Prostate gland (tissue), 2 donors: ENCODE measurements at places on chromosomes 7 and 10. TPM values are rescaled to one million over a fixed set of nuclear protein-coding genes. Genes with fewer than 3 reads are reported as not detected.

DNA sequence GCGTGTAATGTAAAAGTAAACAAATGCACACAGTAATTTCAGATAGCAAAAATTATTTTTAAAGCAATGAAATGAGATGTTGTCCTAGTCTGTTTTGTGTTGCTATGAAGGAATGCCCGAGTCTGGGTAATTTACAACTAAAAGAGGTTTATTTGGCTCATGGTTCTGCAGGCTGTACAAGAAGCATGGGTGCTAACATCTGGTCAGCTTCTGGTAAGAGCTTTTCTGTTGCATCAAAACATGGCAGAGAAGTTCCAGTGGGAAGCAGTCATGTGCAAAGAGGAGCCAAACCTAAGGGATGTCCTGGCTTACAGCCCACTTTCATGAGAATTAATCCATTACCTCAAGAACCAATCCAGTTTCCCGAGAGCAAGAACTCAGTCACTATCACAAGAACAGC is 62.9 kb upstream of the MNX1 start:
- no peak for DNase-seq

Gene CFAP46
- total RNA-seq, result 9.3 TPM

GRCh38 chr10:121734589-121735045 is 136.4 kb upstream of the FGFR2 start:
- no peak for DNase-seq

DNA sequence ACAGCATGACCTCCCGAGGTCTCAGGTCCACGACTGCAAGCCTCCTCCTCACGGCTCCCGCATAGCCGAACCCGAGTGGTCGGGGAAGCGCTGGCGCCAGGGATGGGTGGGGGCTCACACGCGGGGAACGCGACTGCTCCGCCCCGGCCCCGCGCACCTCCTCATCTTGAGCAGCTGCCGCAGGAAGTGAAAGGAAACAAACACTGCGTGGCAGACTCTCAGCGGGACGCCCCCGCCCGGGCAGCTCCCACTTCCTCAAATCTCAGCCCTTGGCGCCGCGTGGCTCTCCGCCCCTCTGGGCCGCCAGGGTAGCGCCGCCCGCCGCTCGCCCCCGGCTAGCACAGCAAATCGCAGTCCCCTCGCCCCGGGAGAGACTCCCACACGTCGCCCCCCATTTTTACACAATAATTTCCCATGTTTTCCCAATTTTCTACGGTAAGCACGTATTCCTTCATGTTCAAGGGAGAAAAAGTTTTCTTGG is at the start of gene TMEM243:
Gene TMEM243 (minus strand): TSS at position 188 of the 481 bp plus-strand sequence. CDS start 229 bp downstream, outside the sequence.
- DNase-seq, result peak; percentile 73

Gene ENO4
- 0.27 TPM for total RNA-seq

GRCh38 chr10:79316671-79317431 is 30.4 kb upstream of the PPIF start:
- DNase-seq, result no peak

Gene ST8SIA6
- total RNA-seq, result 1.1 TPM

GRCh38 chr7:50959991-50960390 is 177.3 kb upstream of the GRB10 start:
- DNase-seq, result no peak

GRCh38 chr7:39547336-39547735 is 18.9 kb upstream of the YAE1 start:
- no peak for DNase-seq

Gene FGFR2
- 49.7 TPM for total RNA-seq

- DNase-seq, result no peak
These were observed 46.3 kb upstream of the SHH start for GRCh38 chr7:155858521-155859061.

Gene CYP2C9
- not detected for total RNA-seq

- DNase-seq, result no peak
These were observed 3.1 kb upstream of the CAPZA2 start for GRCh38 chr7:116859323-116859722.

GRCh38 chr7:33039257-33039902 is 23.2 kb downstream of the NT5C3A start:
- no peak for DNase-seq

Gene RAMP3
- 43.5 TPM for total RNA-seq

DNA sequence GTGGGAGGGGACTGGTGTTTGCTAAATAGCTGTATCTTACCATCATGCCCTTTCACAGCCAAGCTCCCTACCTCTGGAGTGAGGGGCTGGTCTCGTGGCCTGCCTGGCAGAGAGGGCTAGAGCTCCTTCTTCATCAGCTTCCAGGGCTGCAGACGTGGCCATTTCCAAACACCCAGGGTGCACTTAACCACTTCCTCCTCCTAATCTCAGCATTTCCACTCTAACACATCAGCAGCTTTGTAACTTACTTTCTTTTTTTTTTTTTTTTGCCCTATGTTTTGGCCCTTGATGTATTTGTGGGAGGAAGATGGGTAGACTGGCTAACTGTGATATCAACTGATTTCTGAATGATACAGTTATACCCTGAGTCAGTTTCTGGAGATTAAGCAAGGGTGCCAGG is 27.4 kb downstream of the LRRC4 start:
- DNase-seq, result no peak

- no peak for DNase-seq
These were observed 99.9 kb upstream of the LRRC4 start for GRCh38 chr7:128131115-128131514.

GRCh38 chr10:31574577-31574976 is 255.6 kb downstream of the ZEB1 start:
- DNase-seq, result no peak

Gene PDE1C
- total RNA-seq, result 2.4 TPM

DNA sequence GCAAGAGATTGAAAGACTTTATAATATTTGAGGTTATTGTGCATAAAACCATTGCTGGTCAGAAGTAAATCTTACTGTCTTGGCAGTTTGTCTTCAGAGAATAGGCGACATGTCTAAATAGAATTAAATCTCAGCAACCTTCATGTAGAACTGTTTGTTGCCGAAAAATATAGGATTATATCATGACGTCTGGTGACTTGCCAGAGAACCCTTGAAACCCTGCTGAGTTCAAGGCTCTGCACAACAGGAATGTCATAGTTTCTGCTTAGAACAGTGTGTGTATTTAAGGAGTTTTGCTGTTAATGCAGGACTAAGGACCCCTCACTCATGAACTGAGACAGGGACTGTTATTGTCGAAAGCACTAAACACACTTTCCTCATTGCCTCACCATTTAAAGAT is 206.4 kb upstream of the ETV1 start:
- DNase-seq, result no peak

DNA sequence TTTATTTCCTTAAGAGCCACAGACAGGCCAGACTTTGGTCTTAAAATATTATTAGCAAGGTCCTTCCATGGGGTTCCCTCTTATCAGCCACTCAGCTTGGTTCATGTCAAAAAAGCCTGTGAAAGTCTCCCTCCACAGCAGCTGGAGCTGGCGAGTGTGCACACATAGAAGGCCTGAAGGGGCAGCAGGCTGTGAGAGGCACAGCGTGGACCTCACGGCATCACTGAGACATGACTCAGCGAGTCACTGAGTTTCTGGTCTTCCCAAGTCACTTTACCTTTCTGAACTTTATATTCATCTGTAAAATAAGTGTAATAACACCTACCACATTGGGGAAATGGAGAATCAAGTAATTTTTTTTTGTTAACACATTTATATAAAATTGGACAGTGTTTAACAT is 8.7 kb downstream of the TAF3 start:
- no peak for DNase-seq

GRCh38 chr10:95767884-95768556 is 12.1 kb downstream of the ENTPD1 start:
- DNase-seq, result no peak

Gene SPDYE16
- 0.51 TPM for total RNA-seq

GRCh38 chr7:131225619-131226513 is 101.8 kb upstream of the MKLN1 start:
- DNase-seq, result peak; percentile 14

DNA sequence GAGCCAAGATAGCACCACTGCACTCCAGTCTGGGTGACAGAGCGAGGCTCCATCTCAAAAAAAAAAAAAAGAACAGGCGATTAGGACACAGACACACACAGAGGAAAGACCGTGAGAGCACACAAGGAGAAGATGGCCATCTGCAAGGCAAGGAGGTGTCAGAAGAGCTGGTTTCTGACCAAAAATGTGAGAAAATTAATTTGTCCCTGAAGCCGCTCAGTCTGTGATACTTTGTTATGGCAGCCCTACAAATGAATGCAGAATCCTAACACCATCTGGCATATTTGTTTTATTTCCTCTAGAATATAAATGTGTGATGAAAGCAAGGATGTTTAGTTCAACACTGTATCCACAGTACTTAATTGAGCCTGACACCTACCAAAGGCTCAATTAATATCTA is 69.7 kb downstream of the ZFAND4 start:
- no peak for DNase-seq

Gene SPDYE9
- total RNA-seq, result 2.0 TPM

DNA sequence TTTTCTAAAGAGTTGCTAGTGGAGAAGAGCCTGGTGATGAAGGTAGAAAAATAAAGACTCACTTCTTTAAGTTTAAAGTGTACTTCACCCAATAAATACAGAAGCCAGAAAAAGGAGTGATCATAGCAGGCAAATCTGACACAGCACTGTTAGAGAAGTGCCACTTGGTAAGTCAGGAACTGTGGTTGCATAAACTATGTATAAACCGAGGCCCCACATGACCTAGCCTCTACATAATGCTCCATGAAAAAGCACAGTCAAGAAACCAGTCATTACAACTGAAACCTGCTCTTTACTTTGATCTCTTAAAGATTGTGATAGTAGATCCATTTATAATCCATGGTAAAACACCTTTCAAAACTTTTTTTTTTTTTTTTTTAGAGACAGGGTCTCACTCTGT is 172.1 kb upstream of the PHYHIPL start:
- DNase-seq, result no peak

- no peak for DNase-seq
These were observed 33.8 kb downstream of the NOLC1 start for GRCh38 chr10:102185811-102186527.

GRCh38 chr10:7192831-7193361 is 217.9 kb downstream of the SFMBT2 start:
- DNase-seq, result no peak

DNA sequence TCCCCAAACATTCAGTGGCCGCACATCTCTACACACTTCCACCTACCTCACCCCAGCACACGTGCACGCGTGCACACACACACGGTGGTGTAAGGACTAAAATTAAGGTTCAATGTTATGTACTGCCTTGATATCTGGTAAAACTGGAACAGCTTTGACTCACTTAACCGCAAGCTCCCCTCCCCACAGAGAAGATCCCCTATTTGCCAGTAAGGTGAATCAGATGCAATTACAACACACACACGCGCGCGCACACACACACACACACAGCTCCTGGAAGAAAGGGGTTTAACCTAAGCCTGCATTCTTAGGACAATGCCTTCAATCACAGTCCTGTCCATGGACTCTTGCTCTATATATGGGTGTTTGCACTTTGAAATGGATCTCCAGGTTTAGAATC is 25.5 kb upstream of the VPS41 start:
- no peak for DNase-seq

- DNase-seq, result no peak
These were observed 7.5 kb downstream of the ASB4 start for GRCh38 chr7:95493247-95493646.

Gene GSAP
- total RNA-seq, result 13.0 TPM

Gene PILRA
- total RNA-seq, result 4.9 TPM

Gene NPC1L1
- total RNA-seq, result 0.23 TPM

GRCh38 chr10:2920168-2920567 is 147.2 kb upstream of the PFKP start:
- no peak for DNase-seq

GRCh38 chr7:138097064-138097741 is 20.9 kb downstream of the AKR1D1 start:
- DNase-seq, result no peak

Gene FOXI2
- total RNA-seq, result 0.17 TPM

- DNase-seq, result no peak
These were observed 80.4 kb downstream of the UBE3C start for GRCh38 chr7:157219154-157219553.

DNA sequence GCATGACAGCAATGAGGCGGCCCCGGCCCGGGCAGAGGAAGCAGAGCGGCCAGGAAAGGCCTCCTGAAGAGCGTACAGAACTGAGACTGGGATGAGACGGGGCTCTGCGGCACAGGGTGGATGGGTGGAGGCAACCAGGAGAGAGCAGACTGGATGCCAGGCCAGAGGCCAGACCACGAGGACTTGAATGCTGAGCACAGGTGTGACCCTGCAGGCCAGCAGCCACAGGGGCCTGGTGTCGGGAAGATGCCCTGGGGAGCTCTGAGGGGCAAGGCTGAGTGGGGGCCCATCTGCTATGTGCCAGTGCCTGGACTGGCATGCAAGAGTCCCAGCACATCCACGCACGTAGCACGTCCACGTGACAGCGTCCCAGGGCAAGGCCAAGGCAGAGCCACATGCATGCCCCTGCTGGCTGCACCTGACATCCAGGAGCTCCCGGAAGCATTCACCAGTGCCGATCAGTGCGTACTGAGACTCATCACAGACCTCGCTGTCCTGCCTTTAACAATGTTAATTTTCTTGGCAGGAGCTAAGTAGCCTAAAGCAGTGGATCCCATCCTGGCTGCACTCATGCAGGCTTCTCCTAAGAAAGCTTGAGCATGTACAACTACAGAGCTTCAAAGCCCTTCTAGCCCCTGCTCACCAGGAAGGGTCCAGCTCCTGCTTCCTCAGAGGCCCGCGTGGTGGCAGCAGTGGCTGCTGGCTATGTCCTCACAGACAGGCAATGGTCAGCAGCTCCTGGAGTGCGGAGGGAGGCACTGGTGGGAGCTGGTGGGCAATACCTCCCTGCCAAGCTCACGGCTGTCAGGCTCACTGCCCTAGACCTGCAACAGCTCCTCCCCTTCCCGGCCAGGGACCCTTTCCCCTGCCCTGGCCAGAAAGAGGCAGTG is 18.0 kb downstream of the GRID1 start:
- no peak for DNase-seq

- DNase-seq, result no peak
These were observed 150.2 kb upstream of the AGR3 start for GRCh38 chr7:17031906-17032551.

DNA sequence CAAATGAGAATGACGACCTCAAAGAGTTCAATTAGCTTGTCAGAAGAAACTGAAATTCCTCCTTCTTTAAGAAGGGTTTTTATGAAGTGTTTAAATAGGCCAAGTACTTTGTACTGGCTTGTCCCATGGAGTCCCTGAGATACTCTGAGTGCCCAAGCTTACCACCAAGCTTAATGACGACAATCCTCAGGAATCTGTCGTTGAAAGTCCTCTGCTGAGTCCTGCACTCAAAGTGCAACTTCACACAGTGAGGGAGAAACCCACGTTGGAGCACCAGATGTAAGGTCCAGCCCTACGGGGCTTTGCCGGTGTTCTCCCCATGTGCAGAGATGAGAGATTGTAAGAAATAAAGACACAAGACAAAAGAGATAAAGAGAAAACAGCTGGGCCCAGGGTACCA is 42.8 kb upstream of the AKR1C2 start:
- no peak for DNase-seq

- no peak for DNase-seq
These were observed 58.8 kb downstream of the MALRD1 start for GRCh38 chr10:19107406-19107805.

GRCh38 chr10:57983281-57983791 is 284.4 kb downstream of the IPMK start:
- no peak for DNase-seq

Gene TRIM50
- total RNA-seq, result not detected
